Naive thymus-derived CD4-positive, alpha-beta T cell (primary cell): ENCODE measurements at places on chromosomes 3 and 15. TPM values are rescaled to one million over a fixed set of nuclear protein-coding genes. Genes with fewer than 3 reads are reported as not detected.

Gene PLIN1
- 1.3 TPM for total RNA-seq

Gene DLEC1
- 8.2 TPM for total RNA-seq

Gene DPPA2
- total RNA-seq: not detected

Gene CPN2
- total RNA-seq: not detected

Gene PPP1R14D
- total RNA-seq: not detected
